ENCODE measurements at places on chromosomes 16 and 17. TPM values are rescaled to one million over a fixed set of nuclear protein-coding genes. Genes with fewer than 3 reads are reported as not detected.

Gene MYH2
- not detected for total RNA-seq

DNA sequence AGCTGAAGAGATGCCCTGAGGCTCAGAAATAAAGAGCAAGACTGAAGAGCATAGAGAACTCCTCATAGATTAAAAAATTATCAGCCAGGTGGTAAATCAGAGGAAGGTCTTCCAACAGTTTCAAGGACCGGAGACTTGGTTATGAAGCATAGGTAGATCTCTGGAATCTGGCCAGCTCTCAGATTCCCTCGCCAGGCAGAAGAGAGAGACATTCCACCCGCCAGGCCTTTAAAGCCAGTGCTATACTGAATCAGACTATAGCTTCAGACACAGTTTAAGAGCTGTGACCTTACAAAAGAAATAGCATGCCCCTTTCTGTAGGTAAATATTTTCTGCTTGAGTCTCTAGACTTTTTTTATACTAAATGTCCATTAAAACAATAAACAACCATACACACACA lies 70.3 kb downstream of the NFATC3 start:
- no peak for DNase-seq

- no peak for DNase-seq
Measured at GRCh38 chr16:88068476-88069396, 117.5 kb downstream of the BANP start.

GRCh38 chr17:61426482-61427304 lies 25.5 kb upstream of the TBX4 start:
- DNase-seq: no peak

- no peak for DNase-seq
Measured at GRCh38 chr17:80986816-80987475, 4.7 kb upstream of the CHMP6 start.

DNA sequence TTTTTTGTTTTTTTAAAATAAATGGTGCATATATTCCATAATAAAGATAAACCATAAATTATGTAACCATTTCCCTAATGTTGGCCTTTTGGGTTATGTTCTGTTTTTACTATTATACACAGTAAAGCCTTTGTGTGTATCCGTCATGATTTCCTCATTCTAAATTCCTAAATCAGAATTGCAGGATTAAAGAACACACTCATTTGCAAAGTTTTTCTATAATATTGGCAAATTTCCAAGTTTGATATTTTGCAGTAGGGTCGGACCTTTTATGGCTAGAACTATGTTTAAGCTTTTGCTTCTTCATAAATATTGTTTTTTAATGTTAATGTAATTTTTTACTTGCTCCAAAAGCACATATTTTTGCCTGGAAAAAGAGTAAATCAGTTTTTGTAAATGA lies 16.6 kb downstream of the GOSR1 start:
- DNase-seq: no peak
